ENCODE measurements at places on chromosomes 16 and 17. TPM values are rescaled to one million over a fixed set of nuclear protein-coding genes. Genes with fewer than 3 reads are reported as not detected.

Gene ST3GAL2
- 23.6 TPM for total RNA-seq

Gene SSH2
- total RNA-seq, result 7.8 TPM

Gene TNFRSF13B
- total RNA-seq, result not detected

Gene SMTNL2
- not detected for total RNA-seq

Gene TAX1BP3
- 130 TPM for total RNA-seq

Gene KREMEN2
- total RNA-seq, result not detected
